Neural progenitor cell (in vitro differentiated cells): ENCODE measurements at places on chromosomes 11 and 22.

DNA sequence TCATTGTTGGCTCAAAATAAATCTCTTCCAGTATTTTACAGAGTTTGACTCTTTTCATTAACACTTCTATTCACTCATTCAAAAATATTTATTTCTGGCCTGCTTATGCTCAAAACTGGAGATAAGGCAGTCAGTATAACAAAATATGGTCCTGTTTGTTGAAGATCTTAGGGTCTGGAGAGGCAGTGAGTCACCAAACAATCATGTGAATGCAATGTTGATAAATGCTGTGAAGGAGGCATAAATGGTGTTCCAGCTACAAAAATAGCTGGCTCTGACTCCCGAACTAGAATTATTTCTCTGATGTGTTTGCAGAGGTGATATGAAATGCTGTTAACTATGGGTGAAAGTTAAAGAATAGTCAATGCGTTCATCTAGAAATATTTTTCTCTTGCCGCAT is 390.6 kb downstream of the AASDHPPT start:
- no peak for DNase-seq

DNA sequence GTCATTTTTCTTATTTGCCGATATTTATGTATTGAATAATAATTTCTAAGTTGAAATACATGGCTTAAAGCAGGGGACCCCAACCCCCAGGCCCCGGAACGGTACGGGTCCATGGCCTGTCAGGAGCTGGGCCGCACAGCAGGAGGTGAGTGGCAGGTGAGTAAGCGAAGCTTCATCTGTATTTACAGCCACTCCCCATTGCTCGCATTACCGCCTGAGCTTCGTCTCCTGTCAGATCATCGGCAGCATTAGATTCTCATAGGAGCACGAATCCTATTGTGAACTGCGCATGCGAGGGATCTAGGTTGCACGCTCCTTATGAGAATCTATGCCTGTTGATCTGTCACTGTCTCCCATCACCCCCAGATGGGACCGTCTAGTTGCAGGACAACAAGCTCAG is 4.5 kb downstream of the ZMAT5 start:
- no peak for DNase-seq

- no peak for DNase-seq
These were observed 73.0 kb downstream of the CYB5R2 start for GRCh38 chr11:7600205-7600775.

- peak; percentile 86 for DNase-seq
These were observed at the start of gene NAALAD2 for GRCh38 chr11:90134478-90135003. Gene NAALAD2, plus strand, starts transcription at chr11:90134663. Its CDS starts 96 bp downstream, at chr11:90134759.

DNA sequence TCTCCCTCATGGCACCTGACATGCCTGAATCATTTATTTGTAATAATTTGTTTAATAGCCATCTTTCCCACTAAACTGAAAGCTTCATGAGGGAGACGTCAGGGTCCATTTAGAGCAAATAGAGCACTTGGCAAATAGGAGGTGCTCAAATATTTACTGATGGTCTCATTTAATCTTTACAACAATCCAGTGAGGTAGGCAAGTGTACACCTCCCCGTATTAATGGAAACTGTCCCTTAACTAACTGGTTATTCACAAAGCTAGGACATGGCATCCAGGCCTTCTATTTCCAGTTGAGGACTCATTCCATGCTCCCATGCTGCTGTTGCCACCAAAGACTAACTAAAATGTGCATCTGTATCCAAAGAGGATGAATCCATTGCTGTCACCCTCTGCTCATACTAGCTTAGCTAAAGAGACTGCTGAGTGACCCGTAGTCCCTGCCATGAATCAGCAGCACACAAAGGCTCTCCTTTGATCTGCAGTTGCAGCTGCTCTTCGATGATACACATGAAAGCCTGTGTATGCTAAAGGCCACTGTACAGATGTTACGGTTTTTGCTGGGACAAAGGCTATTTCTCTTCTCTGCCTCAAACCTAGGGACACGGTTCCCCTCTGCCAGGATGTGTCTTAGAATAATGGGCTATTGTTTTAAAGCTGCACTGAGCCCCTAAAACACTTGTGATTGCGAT is 82.6 kb downstream of the RAB30 start:
- DNase-seq, result peak; percentile 17

DNA sequence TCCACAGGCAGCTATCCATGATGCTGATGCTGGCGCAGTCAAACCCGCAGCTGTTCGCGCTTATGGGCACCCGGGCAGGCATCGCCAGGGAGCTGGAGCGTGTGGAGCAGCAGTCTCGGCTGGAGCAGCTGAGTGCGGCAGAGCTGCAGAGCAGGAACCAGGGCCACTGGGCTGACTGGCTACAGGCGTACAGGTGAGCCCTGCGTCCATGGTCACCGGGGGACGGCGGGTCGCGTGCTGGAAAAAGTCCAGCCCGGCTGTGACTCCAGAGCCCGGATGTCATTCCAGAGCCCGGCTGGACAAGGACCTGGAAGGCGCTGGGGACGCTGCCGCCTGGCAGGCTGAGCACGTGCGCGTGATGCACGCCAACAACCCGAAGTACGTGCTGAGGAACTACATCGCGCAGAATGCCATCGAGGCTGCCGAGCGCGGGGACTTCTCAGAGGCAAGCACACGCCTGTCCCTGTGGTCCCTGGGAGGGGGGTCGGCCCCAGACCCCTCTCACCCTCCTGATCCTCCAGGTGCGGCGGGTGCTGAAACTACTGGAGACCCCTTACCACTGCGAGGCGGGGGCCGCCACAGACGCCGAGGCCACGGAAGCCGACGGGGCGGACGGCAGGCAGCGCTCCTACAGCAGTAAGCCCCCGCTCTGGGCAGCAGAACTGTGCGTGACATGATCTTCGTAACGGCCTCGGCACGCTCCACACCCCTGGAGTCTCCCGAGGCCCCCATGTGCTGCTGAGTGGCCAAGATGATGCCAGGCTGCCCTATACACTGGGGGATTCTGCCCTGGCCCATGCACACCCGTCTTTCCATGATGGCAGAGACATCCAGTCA is 16.1 kb downstream of the SELENOO start:
- DNase-seq, result no peak

GRCh38 chr22:39727541-39727940 is 157.0 kb downstream of the CACNA1I start:
- no peak for DNase-seq

- peak; percentile 79 for DNase-seq
These were observed 3.8 kb upstream of the OR5A2 start for GRCh38 chr11:59429924-59430516.

GRCh38 chr11:68354148-68354872 is 41.9 kb downstream of the LRP5 start:
- DNase-seq, result no peak

- no peak for DNase-seq
These were observed 45.9 kb downstream of the FDX1 start for GRCh38 chr11:110475671-110476070.

- no peak for DNase-seq
These were observed 1.6 kb upstream of the KAT5 start for GRCh38 chr11:65710421-65710820.

DNA sequence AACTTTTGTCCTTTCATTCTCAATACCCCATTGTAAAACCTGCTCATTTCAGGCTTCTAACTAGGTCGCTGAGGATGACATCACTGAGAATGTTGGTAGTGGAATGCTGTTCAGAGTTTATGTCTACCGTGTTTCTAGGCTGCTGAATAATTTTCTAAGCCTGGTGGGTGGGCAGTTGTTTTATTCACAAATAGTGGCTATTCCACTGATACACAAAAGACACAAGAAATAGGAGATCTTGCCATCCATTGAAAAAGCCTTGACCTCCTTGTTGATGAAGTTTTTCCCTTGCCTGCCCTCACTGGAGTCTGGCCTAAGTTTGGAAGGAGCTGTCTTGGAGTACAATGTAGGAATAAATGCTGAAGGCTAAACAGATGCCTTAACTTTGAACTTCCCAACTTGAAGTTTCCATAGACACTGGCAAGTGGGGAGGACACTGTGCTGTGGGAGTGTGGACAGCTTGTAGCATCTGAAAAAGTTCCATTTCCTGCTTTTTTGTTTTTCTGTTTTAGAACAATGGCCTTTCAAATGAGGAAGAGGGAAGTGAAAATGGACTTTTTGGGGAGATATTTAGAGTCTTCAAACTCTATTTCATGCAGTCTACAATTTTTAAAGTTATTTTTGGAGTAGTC is 59.2 kb downstream of the TRIM44 start:
- DNase-seq, result no peak

- DNase-seq, result no peak
These were observed 1.6 kb downstream of the DUSP8 start for GRCh38 chr11:1570531-1570895.

GRCh38 chr11:63523151-63523550 is 13.5 kb upstream of the PLAAT4 start:
- no peak for DNase-seq

DNA sequence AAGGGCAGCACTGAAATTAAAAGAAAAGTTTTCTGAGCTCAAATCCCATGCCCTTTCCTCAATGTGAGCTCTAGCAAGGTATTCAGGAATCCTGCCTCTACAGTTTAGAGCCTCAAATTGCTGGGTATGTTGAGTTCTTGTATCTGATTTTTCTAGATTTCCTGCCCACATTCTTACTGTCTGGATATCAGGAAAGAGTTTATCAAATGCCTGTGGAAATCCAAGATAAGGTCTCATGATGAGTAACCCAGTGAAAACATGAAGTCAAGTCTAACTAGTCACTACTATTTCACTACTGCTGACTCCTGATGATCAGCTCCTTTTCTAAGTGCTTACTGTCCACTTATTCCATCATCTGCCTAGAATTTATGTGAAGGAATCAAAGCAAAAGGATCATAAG is 29.8 kb downstream of the LIMK2 start:
- DNase-seq, result no peak

DNA sequence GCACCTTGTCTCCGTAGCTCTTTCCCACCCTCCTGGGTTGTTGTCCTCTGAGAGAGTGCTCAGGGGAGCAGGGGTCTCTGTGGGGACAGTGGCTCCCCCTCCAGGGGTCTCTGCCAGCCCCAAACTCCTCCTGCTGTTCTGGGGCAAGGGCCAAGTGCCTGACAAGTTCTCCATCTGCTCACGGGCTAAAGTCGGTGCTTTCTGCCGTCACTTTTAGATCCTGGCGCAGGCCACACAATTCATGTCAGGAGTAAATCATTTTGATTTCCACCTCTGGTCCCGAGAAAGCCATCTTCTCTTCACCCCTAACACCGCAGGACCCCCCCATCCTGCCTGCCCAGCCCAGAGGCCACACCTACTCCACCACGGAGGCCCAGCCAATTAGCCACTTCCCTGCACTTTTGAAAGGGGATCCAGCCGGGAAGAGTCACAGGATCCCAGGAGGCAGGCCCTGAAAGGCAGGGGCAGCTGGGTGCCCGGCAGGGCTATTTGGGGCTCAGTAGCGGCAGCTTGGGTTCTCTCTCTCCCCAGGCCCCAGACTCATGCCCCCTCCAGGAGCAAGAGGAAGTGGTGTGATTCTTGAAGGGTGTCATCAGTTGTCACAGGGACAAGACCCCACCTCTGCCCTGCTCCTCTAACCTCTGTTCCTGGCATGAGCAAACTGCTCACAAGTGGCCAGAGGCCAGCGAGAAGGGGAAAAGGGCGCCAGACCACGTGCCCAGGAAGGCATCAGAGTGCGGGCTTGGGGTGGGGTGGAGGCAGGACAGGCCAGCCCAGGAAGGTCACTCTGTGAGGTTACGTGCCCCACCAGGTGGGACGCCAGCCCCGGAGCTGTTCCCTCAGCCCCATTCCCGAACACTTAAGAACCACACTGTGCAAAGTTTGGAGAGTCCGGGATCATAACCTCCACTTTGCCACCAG is 1.3 kb downstream of the MACROD1 start:
- DNase-seq, result peak; percentile 61

GRCh38 chr11:105357146-105357545 is 217.6 kb upstream of the CARD18 start:
- no peak for DNase-seq
